ENCODE measurements at places on chromosomes 3 and 15.

GRCh38 chr3:171429635-171430034 lies 30.6 kb downstream of the TNIK start:
- DNase-seq, result no peak

DNA sequence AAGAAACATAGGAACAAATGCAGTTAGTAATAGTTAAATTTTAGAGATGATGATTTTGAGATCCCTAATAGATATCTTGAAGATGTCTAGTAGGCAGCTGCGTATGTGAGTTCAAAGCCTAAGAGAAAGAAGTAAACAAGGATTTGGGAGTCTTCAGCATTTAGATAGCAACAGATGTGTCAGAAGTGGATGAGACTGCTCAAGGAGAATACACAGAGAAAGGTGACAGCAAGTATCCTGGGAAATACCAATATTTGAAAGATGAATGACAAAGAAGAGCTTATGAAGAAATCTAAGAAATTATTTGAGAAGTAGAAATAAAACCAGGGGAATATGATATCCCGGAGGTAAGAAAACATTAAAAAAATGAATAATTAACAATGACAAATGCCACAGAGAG lies 130.9 kb downstream of the PCCB start:
- DNase-seq, result no peak

DNA sequence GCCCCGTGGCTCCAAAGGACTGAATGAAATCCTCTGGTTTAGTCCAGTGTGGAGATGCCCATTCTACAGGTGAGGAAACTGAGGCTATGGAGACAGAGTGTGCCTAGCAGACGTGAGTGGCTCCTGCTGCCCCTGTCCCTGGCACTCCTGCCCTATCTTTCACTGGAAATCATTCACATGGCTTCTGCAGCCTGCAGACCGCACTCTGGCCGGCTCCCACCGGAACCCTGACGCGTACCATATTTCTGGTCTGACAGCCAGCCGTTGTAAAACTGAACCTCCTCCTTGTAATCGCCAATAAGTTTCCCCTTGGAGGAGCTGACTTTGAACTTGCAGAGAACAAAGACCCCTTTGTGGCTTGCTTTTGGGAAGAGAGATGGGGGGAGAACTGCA lies 136.5 kb downstream of the CHSY1 start:
- no peak for DNase-seq

DNA sequence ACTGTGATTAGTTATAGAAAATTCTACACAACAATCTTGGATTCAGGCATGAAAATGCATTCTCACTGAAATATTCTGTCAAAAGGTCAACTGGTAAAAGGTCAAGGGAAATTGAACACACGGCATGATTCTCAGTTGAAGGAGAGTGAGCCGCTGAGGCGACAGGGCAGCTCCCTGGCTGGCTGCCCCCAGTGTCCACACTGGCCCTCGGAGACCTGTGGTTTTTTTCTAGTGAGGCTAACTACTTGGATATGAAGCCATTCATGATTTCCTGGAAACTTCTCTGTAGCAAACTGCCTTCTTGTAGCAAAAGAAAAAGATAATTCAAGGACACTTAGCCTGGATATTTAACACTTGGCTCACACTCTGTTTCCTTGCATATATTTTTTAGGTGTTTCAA lies 37.2 kb downstream of the AADACL2 start:
- no peak for DNase-seq

- DNase-seq, result no peak
Measured at GRCh38 chr3:65030847-65031463, 343.2 kb upstream of the ADAMTS9 start.

GRCh38 chr3:71893702-71894479 lies 108.9 kb upstream of the PROK2 start:
- DNase-seq, result no peak

DNA sequence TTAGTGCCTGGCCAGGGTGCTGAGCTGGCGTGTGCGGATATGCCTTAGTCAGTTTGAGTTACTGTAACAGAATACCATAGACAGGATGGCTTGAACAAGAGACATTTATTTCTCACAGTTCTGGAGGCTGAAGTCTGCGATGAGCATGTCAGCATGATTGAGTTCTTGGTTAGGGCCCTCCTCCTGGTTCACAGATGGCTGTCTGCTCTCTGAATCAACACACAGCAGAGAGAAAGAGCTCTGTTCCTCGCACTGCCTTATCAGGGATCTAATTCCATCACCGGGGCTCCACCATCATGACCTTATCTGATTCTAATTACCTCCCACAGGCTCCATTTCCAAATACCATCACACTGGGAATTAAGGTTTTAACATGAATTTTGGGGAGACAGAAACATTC lies 386.6 kb upstream of the DPH6 start:
- no peak for DNase-seq

DNA sequence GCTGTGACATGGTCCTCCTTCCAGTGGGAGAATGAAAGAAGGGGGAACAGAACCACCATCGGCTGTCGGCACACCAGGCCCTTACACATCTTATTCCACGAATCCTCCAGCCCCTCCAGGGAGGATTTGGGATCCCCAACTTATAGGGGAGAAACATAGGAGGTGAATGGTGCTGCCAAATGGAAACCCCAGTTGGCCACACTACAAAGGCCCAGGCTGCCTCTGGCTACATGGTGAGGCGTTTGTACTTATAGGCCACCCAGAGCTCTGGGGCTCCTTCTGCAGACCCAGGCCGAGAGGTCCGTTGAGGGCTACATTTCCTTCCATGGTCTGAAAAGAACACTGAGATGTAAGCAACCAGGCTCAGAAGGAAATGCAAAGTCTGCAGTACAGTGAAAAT lies 12.0 kb downstream of the AMOTL2 start:
- DNase-seq, result no peak

DNA sequence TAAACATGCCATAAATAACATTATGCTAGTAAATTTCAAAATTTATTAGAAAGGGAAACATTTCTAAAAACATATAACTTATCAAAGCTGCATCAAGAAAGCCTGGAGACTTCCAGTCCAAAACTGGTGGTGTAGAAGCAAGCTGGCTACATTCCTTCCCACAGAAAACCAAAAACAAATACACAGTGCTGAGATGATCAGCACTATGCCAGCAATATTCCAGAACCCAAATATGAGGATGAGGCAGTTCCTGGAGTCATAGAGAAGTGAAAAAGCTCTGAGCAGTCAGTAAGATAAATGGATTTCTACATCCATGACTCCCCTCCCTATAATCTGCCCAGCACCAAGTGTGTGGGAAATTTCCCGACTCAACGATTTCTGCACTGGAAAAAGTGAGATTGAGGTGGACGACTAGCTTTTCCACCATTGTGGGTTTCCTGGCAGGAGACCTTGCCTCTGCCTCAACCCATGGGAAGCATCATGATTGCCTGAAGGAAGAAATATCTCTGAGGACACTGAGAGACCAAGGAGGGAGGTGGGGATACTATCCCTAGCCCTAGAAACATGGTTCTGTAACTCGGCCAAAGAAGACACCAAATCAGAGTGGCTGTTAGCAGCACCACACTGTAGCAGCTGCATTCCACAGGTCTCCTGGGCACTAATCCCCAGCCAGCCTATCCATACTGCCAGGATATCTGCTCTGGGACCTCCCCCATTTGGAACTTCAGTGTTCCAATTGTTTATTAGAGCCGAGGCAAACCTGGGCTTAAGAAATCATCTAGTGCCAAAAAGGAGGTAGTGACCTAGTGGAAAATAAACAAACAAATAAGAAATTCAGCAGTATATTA lies 11.8 kb upstream of the CLN6 start:
- DNase-seq, result no peak

DNA sequence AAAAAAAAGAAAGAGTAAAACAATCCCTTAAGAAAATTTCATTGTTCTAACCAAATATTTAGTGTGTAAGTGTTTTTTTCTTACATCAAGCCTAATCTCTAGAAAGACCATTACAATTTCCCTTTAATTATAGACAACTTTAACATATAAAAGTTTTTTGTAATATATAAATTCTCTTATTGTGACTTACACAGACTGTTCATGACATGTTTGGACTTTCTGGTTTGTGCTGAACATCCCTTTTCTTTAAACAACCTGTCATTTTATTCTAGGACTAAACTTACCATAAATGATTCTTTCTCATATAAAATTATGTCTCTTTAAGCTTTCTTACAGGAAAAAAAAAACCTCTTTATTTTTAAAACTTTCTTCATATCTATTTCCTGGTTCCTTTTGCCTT lies 13.0 kb upstream of the BTLA start:
- DNase-seq, result no peak

DNA sequence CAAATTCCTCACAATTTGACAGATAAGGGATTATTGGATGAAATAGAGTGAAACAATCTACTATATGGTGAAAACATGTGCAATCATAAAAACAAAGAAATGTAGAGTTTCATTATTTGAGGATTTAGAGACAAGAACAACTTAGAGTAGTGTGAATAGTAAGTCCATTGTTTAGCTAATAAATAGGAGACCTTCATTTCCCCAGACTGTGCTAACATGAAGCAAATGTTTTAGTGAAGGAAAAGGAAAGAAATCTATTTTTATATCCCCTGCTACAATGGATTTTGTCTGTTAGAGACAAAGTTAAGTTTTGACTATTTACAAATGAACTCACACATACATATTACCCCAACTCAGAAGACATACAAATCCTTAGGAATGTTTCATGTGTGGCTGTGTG lies 77.8 kb downstream of the EFL1 start:
- DNase-seq, result no peak

DNA sequence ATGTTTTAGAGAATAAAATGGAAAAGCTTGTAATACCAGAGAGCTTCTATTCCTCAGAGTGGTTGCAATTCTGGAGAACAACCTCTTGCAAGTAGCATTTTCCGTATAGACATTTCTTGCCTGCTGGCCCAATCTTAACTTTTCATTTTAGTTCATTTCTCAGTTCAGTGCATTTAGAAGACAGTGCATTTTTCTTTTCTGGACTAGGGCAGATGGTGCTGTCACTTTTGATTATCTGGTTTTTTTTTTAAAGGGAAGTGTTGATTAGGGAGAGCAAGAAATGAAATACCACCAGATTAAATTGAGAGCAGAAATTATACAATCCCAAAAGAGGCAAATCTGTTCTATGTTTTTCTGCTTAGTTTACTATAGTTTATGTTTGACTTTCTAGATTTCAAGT lies 172.7 kb downstream of the GHSR start:
- DNase-seq, result no peak

GRCh38 chr3:72446218-72447058 lies 401.8 kb downstream of the SHQ1 start:
- DNase-seq, result peak; percentile 34

- DNase-seq, result no peak
Measured at GRCh38 chr3:136982033-136982432, 24.2 kb downstream of the IL20RB start.

GRCh38 chr15:92034227-92034626 lies 180.7 kb downstream of the SLCO3A1 start:
- DNase-seq, result no peak

- no peak for DNase-seq
Measured at GRCh38 chr3:159724627-159725026, 264.0 kb upstream of the IL12A start.

GRCh38 chr3:195356151-195357086 lies 85.5 kb upstream of the XXYLT1 start:
- no peak for DNase-seq

DNA sequence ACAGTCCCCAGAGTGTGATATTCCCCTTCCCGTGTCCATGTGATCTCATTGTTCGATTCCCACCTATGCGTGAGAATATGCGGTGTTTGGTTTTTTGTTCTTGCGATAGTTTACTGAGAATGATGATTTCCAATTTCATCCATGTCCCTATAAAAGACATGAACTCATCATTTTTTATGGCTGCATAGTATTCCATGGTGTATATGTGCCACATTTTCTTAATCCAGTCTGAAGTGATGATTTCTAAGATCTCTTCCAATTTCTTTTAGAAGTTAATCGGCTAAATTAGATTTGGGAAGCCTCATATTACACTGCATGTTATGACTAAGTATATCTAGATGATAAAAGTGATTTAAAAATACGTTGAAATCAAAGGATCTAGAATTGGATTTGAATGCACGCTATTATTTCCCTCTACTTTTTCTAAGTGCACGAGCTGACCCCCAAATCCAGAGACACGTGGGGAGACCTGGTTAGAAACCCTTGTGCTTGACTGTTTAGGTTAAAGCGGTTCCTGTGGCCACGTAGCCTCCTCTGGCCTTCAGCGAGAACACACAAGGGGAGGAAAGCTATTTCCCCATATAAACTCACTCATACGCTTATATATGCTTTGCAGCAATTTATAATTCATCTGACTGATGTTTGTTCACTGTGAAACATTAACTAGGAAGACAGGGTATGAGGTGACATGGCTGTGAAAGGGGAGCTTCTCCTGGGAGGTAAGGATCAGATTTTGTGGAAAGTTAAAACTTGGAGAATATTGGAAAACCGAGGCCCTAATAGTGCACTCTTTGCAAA lies 243.8 kb downstream of the PDZRN3 start:
- DNase-seq, result no peak

- no peak for DNase-seq
Measured at GRCh38 chr3:11845651-11846050, 1.0 kb downstream of the TAMM41 start.

- peak; percentile 58 for DNase-seq
Measured at GRCh38 chr15:39426552-39427532, 154.0 kb upstream of the THBS1 start.

- DNase-seq, result no peak
Measured at GRCh38 chr15:39433376-39433775, 147.5 kb upstream of the THBS1 start.

Measured in CD4-positive, alpha-beta T cell treated with Interleukin-6 at 100 ng/mL for 8 hours (primary cell).